ENCODE measurements at places on chromosomes 6 and 20. TPM values are rescaled to one million over a fixed set of nuclear protein-coding genes. Genes with fewer than 3 reads are reported as not detected.

Gene EMILIN3
- not detected for polyA plus RNA-seq

- H3K36me3 ChIP-seq: no peaks in the 10 kb centered on the region
- no peak overlapping the region for H3K27ac ChIP-seq
- H3K4me3 ChIP-seq: no peak overlapping the region
- DNase-seq: no peak
- no peaks in the 10 kb centered on the region for H3K4me1 ChIP-seq
Measured at GRCh38 chr20:61849376-61849775, 216.3 kb downstream of the TAF4 start.

DNA sequence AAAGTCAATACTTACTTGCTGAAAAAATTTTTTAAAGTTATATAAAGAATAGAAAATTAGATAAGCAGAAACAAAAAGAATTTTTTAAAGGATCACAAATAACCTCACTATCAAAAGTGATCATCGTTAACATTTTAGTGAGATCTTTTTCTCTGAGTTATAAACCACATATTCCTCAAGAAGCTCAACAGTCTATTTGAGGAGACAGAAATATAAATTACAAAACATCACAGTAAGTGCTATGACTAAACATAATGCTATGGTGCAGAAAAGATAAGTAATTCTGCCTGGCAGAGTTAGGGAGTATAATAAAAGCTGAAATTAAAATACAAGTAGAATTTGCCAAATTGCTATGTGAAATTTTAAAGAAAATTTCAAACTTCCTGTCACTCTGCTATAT lies 226.7 kb downstream of the LMBRD1 start:
- H3K27me3 ChIP-seq: no peaks in the 10 kb centered on the region
- no peak for DNase-seq
- no peaks in the 10 kb centered on the region for H3K36me3 ChIP-seq
- no peaks in the 10 kb centered on the region for H3K4me1 ChIP-seq
- H3K27ac ChIP-seq: no peak overlapping the region
- H3K4me3 ChIP-seq: no peak overlapping the region

Gene TTBK1
- polyA plus RNA-seq: not detected

Gene HLA-DQB1
- 66.7 TPM for polyA plus RNA-seq

- no peaks in the 10 kb centered on the region for H3K4me1 ChIP-seq
- no peak overlapping the region for H3K27ac ChIP-seq
- H3K4me3 ChIP-seq: no peak overlapping the region
- peaks cover 2% of the 10 kb centered on the region for H3K27me3 ChIP-seq
Measured at GRCh38 chr6:101386982-101387381, 6.5 kb upstream of the GRIK2 start.

- no peak overlapping the region for H3K27ac ChIP-seq
- H3K27me3 ChIP-seq: no peaks in the 10 kb centered on the region
- no peak overlapping the region for H3K4me3 ChIP-seq
- no peak for DNase-seq
- H3K36me3 ChIP-seq: no peaks in the 10 kb centered on the region
- peaks cover 22% of the 10 kb centered on the region for H3K4me1 ChIP-seq
Measured at GRCh38 chr6:136466777-136467176, 83.4 kb downstream of the MAP7 start.
